CD4-positive, alpha-beta T cell treated with Interleukin-17A for 1 hour (primary cell): ENCODE measurements at places on chromosomes 5 and 9.

DNA sequence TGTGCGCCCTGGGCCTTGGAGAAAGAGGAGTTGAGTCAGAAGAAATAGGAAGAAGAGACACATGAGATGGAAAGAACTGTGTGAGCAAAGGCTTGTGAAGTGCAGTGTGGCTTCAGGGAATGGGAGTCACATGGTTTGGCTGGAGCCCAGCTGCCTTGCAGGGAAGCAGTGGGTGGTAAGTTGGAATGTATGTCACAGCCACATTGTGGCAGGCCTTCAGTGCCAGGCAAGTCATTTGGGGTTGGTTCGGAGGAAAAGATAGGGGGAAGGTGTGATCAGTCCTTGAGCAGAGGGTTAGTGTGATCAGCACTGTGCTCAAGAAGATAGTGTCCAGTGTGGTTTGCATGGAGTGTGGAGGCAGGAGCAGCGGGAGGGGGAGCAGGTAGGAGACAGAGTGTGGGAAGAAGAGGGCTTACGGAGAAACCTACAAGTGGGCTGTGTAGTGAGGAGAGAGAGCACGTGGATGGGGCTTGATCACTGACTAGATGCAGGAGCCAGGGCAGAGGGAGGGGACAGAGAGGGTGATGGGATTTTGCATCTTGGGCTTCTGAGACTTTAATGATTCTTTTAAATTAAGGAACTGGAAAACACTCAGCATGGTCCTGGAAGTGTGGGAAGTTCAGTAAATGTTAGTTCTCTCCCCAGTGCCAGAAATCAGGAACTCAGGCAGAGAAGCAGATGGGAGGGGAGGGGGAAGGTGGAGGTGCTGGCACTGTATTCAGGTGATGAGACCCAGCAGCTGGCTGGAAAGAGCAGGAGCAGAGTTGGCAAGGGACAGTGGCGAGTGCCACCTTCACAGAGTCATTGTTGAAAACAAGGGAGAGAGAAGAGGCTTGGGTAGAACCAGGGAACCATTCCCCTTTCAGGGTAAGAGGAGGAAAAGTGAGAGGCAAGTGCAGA, 46.6 kb downstream of the ARHGAP26 start:
- no peak for DNase-seq

DNA sequence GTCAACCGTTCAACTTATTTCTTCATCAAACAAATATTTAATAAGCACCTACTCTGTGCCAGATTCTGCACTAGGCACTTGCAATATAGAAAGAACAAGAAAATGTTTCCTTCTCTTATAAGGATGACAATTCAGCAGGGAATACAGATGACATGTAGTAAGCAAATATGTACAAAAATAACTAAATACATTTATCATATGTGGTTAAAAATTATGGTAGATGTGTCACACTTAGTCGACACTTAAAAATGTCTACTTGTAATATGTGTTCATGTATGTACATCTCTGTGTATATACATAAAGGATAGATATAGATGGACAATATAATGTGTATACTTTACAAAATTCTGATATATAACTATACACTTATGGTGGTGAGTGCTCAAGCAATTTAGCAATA, 417.0 kb upstream of the MEF2C start:
- no peak for DNase-seq

- DNase-seq: no peak
Observed at GRCh38 chr9:33250458-33250995, 10.6 kb downstream of the SPINK4 start.

DNA sequence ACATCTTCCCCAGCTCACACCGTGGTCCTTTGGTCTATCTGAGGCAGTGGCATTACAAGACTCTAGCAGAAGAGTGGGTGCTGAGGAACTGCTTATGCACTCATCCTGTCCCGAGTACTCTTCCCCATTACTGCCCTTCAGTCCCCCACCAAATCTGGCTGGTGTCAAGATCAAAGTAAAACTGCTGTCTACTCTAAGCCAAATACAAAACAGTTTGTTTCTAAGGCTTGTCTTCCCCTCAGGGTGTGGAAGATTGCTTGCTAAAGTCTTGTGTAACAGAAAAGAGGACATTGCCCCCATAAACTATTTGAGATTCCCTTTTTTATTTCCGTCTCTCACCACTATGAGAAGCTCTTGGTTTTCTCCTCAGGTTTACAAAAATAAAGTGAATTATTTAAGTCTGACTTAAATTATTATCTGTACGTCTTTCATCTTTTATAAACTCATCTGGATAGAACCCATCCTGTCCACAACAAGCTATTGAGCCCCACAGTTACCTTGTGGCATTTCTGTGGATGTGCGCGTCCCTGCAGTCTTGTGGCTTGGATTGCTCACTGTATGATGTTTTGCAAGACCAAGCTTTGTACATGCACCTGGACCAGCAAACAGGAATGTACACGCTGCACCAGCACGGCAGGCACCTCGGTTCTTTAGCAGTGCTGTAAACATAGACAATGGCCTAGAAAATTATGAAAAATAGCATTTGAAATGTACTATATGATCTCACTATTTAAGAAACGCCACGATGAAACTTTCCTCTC, 61.0 kb downstream of the CYSTM1 start:
- DNase-seq: no peak
